Activated T-helper 1 cell treated with Interleukin-2 at 50 U/mL for 16 hours (primary cell): ENCODE measurements at places on chromosomes 7 and 10.

GRCh38 chr10:81696609-81697388, 178.2 kb upstream of the NRG3 start:
- DNase-seq: no peak

GRCh38 chr7:157464111-157464970, 127.5 kb downstream of the DNAJB6 start:
- no peak for DNase-seq

GRCh38 chr10:11165591-11166543, 148.2 kb downstream of the CELF2 start:
- DNase-seq: peak; percentile 51

- DNase-seq: no peak
Measured at GRCh38 chr7:158933468-158934139, 77.2 kb downstream of the DYNC2I1 start.

GRCh38 chr10:51020200-51020599, 54.1 kb upstream of the PRKG1 start:
- DNase-seq: no peak

- DNase-seq: no peak
Measured at GRCh38 chr7:140165422-140165821, 11.4 kb downstream of the KDM7A start.

DNA sequence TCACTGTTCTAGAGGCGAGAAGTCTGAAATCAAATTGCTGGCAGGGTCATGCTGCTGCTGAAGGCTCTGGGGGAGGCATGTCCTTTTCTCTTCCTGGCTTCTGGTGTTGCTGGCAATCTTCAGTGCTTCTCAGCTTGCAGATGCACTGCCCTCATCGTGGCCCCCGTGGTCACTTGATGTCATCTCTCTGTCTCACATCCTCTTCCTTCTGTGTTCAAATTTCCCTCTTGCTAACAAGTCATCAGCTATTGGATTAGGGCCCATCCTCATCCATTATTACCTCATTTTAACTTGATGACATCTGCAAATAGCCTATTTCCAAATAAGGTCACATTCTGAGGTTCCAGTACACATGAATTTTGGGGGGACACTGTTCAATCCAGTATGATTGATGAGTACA, 36.6 kb upstream of the SRGN start:
- no peak for DNase-seq

DNA sequence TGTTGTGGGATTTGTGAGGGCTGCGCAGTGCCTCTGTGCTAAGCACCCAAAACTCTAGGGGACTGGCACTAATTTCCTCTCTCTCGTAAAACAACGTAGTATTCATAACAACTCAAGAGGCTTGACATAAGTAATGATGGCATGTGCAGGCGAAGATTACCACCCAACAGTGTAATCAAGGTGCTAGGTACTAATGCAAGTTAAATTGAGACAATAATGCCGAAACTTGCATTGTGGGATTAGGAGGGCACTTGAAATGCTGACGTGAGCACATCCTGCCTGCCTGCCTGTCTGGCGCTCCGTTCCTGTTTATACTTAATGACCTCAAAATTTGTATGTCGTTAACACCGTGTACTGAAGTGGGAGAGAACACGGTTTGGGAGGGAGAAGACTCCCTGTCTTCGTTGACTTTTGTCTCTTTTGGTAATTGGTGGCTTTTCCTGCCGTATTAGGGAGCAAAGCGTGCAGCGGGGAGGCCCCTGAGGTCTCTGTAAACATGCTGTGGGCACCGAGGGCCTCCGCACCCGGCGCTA, 139.0 kb downstream of the MGMT start:
- no peak for DNase-seq

DNA sequence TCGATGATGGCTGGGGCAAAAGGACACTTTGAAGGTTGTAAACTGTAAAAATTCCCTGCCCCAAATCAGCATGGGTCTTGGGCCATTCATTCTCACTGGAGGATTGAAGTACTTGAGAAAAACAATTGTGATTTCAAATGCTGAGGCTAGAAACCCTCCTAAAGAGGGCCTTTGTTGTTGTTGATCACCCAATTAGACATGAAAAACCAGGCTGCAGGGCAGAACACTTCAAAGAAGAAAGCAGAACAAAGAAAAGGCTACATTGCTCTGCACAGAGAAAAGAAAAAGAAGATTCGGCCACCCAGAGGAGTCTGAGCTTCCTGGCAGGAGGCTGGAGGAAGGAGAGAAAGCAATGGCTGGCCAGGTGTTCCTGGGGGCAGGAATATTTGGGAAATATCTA, 143.1 kb downstream of the NPY start:
- DNase-seq: no peak

DNA sequence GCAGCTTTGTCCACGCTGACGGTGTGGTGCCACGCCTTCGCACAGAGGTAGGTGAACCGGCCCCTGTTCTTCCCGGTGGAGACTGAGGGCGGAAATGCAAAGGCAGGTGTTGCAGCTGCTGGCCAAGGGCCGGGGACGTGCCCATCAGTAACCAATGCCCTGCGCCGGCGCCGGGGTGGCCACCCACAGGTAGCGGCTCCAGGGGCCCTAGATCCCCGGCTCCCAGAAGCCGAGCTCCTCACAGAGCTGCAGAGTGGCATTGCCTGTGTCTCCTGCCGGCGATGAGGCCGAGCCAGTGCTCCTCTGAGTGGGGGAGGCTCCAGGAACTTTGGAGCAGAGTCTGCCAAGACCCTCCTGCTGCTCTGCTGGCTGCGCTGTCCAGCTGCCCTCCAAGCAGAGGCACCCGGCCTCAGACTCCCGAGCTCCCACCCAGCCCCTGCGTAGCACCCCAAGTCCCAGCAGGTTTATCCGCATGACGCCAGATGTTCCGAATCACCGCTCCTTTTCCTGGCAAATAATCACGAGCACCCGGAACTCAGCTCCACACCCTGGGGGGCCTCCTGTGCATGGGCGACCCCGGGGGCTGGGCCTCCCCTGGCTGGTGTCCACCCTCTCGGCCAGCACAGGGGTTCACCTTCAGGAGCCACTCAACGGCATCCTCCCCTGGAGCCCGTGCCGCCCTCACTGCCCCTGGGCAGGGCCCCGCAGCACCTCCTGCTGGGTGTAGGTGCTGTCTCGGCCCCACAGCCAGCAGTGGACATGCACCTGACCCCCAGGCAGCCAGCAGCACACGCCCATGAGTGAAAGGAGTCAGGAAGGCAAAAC, 22.1 kb downstream of the CFAP46 start:
- no peak for DNase-seq

- DNase-seq: no peak
Measured at GRCh38 chr10:15344876-15345285, 26.2 kb downstream of the FAM171A1 start.

DNA sequence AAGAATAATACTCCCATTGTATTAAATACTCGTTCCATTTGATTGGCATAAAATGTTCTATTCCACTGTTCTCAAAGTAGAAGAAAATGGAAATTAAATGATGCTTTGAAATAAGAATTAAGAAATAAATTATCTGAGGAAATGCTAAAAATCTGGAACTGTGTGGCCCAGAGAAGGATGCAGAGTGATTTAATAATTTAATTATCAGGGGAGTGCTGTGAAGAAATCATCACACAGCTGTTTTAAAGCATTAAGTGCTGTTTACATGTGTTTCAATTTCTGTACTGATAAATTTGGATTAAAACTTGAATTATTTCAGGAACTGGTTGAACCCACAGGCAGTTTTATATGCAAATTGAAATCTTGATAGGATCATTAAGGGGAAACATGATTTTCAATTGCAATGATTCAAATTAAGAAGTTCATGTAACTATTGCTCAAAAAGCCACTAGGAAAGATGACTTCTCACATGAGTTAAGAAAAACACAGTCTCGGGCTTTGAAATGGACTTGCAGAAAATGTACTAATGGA, 56.3 kb downstream of the COL28A1 start:
- no peak for DNase-seq

DNA sequence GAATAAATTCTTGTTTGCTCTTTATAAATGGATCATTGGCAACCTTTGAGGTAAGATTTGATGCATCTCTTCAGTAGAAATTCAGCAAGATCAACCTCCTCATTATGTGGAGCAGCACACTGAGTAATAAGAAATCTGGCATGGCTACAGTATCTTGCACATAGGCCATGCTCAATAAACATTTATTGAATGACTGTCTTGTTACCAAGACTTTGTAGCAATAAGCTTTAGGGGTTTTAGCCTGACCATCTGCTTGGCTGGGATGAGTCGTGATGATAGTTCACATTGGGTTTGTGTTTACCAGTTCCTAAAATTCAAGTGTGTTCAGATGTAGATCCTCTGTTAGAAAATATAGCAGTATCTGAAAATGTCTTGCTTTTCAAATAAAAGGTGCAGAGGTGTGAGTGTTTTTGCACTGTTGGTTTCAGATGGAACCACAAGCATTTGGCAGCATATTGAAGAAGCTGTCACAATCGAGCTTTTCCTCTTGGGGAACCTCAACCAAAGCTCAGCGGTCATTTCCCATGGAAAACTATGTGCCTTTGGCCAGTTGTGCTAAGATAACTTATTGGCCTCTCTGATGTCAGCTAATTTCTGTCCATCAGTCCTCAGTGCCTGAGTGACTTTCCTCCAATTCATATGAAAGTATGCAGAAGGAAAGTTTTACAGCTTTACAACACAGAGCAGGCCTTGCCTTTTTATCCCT, 442.6 kb downstream of the GFRA1 start:
- no peak for DNase-seq

DNA sequence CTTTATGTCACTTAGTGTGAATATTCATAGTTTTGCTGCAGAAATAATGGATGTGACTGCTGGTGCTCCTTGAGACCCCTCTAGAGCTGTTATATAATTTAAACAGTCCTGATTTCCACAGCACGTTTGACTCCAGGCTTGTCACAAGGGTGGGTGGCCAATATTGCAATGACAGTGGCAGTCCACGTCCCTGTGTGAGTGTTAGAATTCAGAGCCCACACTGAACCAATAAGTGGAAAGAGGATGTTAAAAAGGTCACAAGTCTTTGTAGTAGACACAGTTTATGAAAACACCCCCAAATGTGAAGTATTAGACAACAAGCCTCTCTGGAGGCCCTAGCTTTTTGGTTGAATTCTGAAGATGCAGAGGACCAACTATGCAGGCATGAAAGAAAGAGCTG, 2.0 kb downstream of the PPP1R17 start:
- no peak for DNase-seq

DNA sequence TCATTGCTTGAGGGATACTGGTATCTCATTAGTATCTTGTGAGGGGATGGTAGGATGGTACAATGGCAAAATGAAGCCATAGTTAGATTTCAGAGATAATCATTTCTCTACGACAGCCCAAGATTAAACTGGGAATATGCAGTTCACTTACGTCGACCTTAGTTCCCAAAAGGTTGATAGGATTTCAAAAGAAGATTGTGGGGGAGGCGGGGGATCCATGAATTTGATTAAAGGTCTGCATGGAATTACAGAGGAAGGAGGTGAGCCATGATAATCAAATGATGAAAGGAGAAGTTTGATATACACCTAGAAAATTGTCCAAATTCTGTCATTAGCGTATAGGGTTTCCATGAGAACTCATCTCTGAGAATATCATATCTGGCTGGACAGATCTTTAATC, 206.6 kb downstream of the CELF2 start:
- no peak for DNase-seq

- DNase-seq: no peak
Measured at GRCh38 chr10:61961278-61961677, 59.8 kb downstream of the ARID5B start.

DNA sequence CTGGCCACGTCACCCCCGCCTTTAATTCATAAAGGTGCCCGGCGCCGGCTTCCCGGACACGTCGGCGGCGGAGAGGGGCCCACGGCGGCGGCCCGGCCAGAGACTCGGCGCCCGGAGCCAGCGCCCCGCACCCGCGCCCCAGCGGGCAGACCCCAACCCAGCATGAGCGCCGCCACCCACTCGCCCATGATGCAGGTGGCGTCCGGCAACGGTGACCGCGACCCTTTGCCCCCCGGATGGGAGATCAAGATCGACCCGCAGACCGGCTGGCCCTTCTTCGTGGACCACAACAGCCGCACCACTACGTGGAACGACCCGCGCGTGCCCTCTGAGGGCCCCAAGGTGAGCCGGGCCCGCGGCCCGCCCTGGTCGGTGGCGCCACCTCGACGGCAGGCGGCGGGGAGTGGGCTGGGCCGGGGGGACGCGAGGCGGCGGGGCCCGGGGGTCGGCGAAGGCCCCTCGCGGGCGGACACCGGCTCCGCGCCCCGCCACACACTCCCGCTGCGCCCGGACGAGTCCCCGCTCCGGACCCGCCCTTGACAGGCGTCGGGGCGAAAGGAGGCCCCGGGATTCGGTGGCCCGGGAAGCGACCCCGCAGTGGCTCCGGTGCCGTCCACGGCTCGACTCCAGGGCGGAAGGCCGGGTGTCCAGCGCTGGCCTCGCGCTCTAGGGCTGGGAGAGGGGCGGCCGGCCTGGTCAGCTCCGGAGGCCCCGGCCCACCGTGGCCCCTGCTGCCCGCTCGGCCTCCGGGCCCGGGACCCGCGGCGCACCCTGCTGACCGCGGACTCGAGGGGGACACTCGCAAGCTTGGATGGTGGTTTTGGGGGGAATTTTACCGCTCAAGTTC, 557 bp downstream of the BAG3 start:
- DNase-seq: no peak

DNA sequence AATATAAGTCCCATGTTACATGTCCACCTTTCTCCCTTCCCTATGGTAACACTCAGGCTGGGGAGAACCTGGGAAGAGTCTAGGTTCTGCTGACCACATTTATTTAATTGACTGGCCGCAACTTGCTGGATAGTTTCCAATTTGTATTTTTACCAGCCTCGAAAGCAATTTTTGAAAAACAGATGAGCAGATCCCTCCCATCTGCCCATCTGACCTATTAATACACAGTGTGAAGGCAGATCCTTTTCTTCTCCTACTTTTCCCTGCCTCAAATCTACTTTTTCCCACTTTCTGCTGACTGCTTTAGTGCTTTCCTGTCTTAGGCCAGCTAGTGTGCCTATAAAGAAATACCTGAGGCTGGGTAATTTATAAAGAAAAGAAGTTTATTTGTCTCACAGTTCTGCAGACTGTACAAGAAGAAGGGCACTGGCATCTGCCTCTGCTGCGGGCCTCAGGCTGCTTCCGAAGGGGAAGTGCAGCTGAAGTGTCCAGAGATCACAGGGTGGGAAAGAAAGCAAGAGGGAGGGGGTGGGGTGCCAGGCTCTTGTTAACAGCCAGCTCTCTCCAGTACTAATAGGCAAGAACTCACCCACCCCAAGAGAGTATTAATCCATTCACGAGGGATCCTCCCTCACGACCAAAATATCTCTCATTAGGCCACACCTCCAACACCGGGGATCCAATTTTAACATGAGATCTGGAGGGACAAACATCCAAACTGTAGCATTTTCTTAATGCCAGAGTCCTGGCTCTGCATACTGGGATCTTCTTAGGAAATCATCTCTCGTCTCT, 336.0 kb upstream of the IGFBP3 start:
- no peak for DNase-seq

GRCh38 chr10:31131251-31131650, 99.6 kb upstream of the ZNF438 start:
- DNase-seq: no peak
